ENCODE measurements at places on chromosomes 6 and 20. TPM values are rescaled to one million over a fixed set of nuclear protein-coding genes. Genes with fewer than 3 reads are reported as not detected.

Gene SCUBE3
- 63.6 TPM for polyA plus RNA-seq

Gene PLA2G7
- polyA plus RNA-seq: 2.6 TPM

Gene SEMG1
- not detected for polyA plus RNA-seq

Gene ADGRG6
- polyA plus RNA-seq: 35.6 TPM

DNA sequence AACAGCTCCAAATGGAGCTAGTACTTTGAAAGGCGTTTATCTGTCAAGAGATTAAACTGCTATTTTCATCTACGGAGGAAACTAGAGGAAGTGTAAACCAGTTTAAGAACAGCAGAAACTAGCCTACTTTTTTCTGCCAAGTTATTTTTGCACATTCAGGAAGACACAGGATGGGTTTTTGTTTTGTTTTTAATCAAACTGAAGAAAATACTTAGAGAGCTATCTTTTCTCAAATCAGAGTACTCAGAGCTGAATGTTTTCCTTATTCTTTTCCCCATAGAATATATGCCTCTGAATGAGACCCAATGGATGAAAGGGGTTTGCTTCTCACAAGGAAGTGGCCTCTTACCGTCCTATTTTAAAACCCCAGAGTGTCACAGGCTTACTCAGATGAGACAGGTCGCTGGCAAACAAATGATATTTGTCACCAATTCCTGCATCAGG, 538.5 kb downstream of the CD83 start:
- no peak for DNase-seq

DNA sequence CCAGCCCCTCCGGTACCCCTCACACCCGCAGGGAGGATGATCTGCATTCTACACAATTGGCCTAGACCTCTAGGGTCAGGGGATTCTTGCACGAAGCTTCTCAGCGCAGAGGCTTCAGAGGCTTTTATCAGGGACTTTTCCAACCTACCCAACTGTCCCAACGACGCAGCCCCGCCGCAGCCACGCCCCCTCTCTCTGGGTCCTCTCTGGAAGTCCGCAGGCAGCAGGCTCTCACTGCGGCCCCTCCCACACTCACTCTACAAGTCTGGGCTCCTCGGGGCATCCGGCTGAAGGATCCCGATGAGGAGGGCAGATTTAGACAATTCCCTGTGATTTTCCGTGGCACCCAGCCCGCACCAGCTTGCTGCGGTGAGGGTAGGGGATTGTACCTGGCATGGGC, 227.7 kb upstream of the RNF24 start:
- no peak for DNase-seq

DNA sequence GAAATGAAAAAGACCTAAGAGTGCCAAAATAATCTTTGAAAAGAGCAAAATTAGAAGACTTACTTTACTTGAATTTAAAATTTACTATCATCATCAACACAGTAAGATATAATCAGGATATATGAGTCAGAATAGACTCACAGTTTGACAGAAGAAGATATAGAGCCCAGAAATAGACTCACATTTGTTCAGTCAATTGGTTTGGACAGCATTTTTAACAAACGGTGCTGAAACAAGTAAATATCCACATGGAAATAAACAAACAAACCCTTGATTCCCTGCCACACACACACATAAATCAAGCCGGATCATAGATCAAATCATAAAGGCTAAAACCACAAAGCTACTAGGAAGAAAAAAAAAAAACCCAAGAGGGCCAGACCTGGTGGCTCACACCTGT, 291.1 kb downstream of the ADGRG6 start:
- DNase-seq: no peak

GRCh38 chr20:2930538-2930937, 57.3 kb downstream of the PTPRA start:
- no peak for DNase-seq

DNA sequence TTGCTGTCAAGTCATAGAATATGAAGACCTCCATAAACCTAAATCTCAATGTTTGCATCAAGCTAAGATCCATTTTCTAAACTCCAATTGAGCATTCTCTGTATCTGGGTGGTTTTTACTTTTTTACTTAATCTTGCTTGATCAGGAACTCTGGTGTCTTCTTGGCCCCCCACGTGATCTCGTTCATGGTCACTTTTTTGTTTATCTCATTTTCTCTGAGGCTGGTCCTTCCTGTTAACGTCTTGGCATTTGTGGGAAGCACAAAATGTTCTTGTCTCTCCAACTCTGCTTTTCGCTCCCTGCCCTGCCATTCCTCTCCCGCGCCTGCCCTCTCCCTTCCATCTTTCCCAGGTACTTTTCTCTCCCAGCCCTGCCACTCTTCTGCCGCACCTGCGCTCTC, 14.0 kb upstream of the MAPRE1 start:
- DNase-seq: no peak
